ENCODE measurements at places on chromosomes 2 and 18.

- no peak for DNase-seq
These were observed 5.5 kb downstream of the COLEC12 start for GRCh38 chr18:495017-495416.

DNA sequence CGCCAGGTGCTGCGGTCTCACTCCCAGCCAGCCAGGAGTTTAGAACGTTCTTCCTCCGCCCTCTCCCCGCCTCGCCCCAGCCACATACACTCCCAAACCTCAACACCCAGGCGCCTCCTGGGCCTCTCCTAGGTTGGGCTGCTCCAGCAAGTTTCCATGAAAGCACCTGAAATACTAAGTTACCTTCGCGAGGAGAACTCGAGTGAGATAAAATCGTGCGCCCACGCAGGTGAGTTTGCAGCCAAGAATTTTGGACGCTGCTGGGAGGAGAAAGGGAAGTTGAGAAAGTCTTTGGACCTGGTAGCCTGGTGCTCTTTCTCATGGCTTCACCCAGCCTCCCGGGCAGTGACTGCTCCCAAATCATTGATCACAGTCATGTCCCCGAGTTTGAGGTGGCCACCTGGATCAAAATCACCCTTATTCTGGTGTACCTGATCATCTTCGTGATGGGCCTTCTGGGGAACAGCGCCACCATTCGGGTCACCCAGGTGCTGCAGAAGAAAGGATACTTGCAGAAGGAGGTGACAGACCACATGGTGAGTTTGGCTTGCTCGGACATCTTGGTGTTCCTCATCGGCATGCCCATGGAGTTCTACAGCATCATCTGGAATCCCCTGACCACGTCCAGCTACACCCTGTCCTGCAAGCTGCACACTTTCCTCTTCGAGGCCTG is at the start of gene GPR39:
GPR39 (plus strand) TSS at position 83 of the 673 bp plus-strand sequence.
- no peak for DNase-seq

- DNase-seq = no peak
These were observed 517 bp downstream of the GCFC2 start for GRCh38 chr2:75710220-75710576.

- no peak for DNase-seq
These were observed 35.6 kb downstream of the MAP3K19 start for GRCh38 chr2:135011633-135012032.

DNA sequence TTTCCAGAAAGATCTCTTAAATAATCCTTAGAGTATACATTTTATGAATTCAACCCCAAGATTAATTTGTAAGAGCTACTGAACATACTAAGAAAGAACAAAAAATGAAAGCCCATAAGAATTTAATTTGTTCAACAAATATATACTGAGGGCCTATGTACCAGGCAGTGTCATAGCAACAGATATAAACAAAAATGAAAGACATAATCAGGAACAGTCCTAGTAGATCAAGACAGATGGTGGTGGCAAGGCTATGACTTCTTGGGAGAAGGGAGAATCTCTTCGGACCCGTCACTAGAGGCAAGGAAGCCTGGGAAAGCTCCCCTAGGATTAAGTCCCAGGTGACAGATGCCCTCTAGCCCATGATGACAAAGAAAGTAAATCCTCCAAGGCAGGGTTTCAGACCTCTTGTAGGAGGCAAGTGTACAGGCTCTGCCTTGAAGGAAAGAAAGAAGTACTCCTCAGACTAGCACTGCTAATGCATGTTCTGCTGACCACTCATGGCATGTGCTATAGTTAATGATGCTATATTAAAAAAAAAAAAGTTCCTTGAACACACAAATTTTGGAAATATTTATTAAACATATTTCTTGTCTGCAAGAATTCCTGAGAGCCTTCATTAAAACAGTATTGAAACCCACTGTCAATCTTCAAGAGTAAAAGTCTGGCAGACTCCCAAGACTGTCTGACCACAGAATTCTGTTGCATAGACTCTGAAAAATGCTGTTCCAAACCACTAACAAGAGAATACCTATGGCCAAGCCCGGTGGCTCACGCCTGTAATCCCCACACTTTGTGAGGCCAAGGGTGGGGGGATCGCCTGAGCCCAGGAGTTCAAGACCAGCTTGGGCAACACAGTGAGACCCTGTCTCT is 31.5 kb downstream of the NOL10 start:
- no peak for DNase-seq

DNA sequence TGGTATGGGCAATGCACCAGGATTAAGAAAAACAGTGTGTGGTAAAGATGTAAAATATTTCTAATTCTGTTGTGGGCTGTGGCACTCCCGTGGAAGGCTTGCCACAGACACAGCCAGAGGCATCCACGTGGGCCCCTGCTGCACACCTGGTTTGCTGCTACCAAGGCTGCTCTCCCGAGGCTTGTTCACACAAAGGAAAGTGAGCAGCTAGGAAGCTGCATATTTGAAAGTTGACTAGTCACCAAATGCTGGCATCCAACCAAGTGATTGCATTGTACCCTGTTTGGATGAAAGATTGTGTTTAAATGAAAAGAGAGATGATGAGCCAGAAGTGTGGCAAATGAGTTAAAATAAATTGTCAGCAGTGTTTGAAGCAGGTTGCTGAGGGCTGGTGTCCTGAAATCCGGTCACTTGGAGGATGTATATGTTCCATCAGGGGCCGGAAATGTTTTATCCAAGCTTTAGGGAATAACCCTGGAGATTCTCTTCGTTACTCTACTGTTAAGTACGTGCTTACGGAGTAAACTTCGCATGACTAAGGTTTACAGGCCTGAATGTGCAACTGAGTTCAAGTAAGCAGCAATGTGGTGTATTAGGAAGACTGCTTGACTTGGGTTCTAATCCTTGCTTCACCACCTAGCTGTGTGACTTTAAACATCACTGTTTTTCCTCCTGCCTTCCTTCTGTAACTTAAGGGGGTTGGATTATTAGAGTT is 86.1 kb downstream of the MSH2 start:
- no peak for DNase-seq

Data from activated CD8-positive, alpha-beta memory T cell treated with anti-CD3 and anti-CD28 coated beads for 1 hour (primary cell).